Activated CD4-positive, alpha-beta T cell treated with anti-CD3 and anti-CD28 coated beads for 4 hours (primary cell): ENCODE measurements at places on chromosomes 2 and 18.

DNA sequence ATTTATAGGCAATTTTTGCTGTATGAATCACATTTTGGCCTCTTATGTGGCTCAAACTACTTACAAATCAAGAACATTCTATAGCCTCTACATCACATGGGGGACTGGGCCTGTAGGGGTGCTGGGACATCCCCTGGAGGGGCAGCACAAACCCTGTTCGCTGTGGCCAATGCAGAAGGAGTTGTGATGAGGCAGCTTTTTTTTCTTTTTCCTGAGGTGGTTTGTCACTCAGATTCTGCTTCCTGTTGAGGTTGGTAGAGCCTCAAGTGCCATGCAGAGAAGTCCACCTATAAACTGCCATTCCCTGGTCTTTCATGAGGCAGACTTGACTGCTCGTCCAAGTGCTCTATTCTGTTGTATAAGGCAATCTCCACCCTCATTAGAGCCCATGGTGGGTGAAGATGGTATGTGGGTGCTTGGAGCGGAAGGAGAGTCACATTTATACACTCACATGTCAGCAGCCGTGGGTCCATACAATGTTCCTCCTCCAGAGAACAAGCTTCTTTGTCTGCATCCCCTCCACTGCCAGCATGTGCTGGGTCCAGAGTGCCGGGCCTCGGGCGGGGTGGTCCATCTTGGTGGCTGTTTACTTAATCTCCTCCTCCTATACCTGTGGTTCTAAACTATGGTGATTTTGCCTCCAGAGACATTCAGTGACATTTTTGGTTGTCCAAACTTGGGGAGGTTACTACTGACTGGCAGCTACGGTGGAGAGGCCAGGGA is 120.3 kb downstream of the ACOXL start:
- DNase-seq, result no peak

DNA sequence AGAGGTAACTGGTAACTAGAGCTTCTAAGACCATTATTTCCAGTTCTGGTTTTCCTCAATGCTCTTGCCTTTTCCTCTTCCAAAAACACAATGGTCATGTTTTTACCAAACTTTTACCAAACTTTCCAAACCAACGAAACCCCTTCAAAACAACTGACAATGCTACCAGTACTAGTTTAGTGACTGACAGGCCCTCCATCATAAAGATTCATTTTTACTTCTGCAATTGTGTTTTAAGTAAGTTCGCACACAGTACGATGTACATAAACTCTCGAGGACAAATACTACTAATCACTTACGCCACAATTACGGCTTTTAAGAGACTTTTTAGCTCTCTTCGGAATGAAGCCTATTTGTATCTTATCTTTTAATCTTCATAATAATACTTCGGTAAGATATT is 900 bp downstream of the C18orf32 start:
- no peak for DNase-seq

DNA sequence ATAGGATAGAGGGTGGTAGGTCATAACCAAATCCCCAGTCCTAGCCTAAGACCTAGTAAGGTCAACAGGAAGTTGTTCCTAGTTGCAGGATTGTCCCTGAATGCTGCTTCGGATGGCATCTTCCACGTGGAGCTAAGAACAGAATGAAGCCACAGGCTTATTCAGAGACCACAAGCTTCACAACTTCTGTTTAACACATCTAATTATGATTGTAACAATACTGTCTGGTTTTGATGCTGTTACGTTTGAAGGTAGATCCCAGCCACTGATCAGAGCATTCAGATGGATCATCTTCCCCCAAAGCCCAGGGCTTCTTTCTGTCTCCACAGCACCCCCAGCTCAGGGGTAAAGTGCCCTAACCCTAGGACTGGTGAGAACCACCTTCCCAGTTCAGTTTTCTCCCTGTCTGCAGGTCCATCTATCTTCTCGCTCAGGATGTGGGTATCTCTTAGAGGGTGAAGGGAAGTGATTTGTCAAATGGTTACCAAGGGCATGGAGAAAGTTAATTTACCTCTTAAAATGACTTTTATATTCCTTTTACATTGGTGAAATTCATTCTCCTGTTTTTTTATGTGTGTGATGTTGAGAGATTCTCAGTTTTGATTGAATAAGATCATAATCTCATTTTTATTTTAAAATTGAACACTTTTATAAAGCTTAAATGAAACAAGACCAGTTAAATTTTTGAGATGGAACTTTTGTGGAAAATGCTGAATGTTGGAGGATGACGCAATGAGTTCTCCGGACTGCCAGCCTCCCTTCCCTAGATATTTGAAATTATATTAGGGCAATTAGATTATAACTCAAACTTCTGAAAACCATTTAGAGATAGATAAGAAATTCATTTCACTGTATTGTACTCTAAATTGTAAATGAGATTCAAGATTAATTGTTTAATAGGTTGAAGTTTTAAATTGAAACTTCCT is 66.5 kb downstream of the RHBDD1 start:
- no peak for DNase-seq

DNA sequence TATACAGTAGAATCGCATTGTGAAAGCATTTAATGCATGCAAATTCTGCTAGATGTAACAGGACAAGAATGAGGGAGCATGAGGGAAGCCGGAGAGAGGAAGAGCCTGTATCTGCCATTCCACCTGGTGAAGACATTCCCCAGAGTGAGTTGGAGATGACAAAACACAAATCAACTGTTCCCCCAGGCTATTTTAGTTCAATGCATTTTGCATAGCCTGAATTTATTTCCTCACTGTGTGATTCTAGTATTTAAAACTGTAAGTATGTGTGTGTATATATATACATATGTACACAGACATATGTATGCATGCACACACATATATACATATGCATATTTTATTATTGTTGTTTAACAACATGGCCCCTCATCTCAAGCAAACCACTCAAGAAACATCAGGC is 54.7 kb downstream of the CCDC68 start:
- DNase-seq, result no peak

DNA sequence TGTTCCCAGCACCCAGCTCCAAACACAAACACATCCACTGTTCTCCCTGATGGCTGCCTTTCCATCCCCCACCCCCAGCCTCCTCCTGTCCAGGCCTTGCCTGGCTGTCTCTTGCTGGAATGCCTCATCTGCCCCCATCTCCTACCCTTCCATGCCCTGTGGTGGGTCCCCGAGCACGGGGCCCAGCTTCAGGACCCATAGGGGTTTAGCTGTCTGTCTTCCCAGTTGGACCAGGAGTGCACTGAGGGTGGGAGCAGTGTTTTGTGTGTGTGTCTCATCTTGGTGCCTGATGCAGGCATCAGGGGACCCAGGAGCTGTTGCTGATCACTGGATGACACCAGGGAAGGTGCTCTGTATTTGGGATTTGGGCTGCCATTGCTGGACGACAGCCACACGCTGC is 34.5 kb downstream of the GLI2 start:
- no peak for DNase-seq

GRCh38 chr2:111633189-111633588 is 250.8 kb downstream of the ANAPC1 start:
- DNase-seq, result no peak

- DNase-seq, result no peak
These were observed 58.2 kb upstream of the CD28 start for GRCh38 chr2:203648273-203648672.

DNA sequence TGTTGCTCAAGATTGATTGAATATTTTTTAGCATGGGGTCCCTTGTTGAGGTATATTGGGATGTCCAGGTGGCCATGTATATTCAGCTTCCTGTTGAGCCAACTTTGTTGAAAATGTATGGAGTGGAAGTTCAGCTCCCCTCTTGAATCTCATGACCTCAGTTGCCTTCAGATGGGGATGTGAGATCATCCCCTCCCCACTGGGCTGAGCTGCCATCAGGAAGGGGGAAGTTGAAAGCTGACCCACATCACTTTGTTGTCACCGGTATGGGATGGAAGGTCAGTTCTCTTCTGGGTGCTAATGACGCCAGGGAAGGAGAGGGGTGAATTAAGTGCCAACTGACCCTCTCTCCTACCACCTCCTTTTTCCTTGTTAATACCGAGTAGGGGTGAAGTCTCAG is 33.9 kb downstream of the ACOXL start:
- no peak for DNase-seq

DNA sequence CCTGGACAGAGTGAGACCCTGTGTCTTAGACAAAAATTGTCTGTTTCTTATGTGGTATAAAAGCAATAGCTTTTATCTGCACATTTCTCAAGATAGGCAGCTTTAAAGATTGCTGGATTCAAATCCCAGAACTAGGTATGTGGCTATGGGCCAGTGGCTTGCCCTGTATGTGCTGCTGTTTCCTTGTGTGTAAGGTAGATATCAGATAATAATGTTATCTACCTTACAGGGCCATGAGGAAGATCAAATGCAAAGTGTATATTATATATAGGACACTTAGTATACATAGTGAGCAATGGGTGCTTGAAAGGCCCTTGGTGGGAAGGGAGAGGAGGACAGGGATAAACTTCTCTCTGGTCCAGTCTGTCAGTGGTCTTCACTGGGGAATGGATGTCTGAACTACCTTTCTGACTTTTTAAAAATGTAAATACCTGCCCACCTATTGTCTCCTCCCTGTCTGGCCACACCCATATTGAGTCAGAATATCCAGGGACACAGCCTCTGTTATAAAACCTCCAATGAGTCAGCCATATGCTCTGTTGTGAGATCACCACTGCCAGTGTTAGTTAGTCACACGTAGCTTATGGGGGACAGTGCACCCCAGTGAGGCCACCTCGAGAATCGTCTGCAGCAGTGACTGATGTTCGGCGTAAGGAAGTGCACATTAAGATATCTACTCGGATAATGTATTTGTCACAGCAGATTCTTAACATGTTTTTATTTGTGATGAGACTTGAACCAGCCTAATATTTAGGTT is 383.4 kb downstream of the PTPRM start:
- peak; percentile 16 for DNase-seq

- DNase-seq, result no peak
These were observed 136.1 kb downstream of the GCA start for GRCh38 chr2:162480067-162480466.

GRCh38 chr2:186771850-186772463 is 77.0 kb downstream of the ZSWIM2 start:
- DNase-seq, result no peak

DNA sequence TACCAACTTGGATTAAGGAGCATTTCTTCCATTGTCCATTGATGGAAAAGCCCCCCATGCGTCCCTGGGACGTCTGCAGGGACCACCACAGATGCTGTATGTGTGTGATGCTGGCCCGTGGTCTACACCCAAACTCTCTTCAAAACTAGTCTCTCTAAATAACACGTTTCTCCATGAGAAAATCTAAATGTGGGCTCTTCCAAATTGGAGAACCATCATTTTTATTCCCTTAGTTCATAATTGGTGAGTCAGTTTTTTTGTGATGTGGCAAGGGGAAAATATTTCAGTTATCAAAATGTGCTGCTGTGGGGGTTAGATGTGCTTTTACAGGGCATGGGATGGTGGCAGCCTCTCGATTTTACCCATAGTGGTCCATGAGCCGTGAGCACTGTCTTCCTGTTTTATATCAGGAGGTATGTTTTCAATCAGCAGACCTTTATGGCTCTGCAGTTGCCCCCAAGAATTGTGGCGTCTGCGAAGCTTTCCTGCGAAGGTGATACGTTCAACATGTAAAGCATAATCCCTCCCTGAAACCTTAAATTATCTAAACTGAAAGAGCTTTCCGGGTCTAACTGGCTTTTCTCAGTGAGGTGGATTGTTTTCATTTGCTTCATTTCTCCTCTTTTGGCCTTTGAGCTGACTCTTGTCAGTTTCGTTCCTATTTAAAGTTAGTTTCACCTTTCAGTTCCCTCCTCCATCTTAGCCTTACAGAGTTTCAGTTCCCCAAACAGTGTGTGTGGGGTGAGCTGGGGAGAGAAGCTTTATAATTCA is 78.4 kb downstream of the SETBP1 start:
- peak; percentile 2 for DNase-seq

GRCh38 chr2:28547906-28548600 is 52.2 kb downstream of the PLB1 start:
- DNase-seq, result no peak
